ENCODE measurements at places on chromosomes 2 and 18. TPM values are rescaled to one million over a fixed set of nuclear protein-coding genes. Genes with fewer than 3 reads are reported as not detected.

GRCh38 chr2:191029280-191029950 is 15.4 kb upstream of the STAT1 start:
- H3K27ac ChIP-seq: no peak overlapping the region
- DNase-seq: no peak
- no peaks in the 10 kb centered on the region for H3K36me3 ChIP-seq
- no peaks in the 10 kb centered on the region for H3K27me3 ChIP-seq
- no peak overlapping the region for H3K4me3 ChIP-seq

DNA sequence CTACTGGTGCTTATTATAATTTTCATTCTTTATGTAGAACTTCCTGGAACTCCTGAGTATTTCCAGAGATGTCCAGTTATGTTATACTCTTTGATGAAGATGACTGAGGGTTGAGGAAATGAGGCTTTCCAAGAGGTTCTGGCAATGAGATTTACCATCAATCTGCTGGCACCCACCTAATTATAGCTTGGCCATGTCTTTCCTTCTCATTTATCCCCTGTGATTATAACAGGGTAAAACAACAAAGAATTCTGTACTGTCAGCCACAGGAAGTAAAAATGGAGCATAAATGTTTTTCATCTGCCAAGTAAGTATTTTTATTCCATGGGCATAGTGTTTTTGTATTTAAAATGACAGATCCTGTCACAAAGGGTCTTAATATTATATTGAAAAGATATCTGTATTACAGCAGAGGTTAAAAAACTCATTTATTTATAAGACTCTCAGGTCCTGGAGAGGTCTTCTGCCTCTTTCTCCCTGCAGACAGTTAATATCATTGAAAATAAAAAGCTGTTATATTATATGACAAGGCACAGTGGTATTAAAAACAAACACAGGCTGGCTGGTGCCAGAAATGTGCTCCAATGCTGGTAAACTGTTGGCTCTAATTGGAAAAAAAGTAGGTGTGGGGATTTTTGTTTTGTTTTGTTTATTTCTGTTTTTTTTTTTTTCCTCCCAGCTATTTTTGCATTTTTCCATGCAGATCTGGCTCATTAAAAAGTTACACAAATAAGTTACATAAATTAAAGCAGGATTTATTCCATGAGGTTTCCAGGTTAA is 1764.1 kb upstream of the CELF4 start:
- H3K27me3 ChIP-seq: no peaks in the 10 kb centered on the region
- no peak overlapping the region for H3K4me3 ChIP-seq
- no peaks in the 10 kb centered on the region for H3K36me3 ChIP-seq
- no peak for DNase-seq

- DNase-seq: no peak
- peak within 1 kb of the TSS; percentile 55 for H3K4me3 ChIP-seq
Observed at GRCh38 chr2:169362118-169362893, at the start of gene LRP2. Gene LRP2, minus strand, starts transcription at chr2:169362534. Its CDS starts 135 bp downstream, at chr2:169362399.

GRCh38 chr18:48186131-48186766 is 222.9 kb downstream of the ZBTB7C start:
- no peaks in the 10 kb centered on the region for H3K36me3 ChIP-seq
- H3K4me3 ChIP-seq: no peak overlapping the region
- H3K27me3 ChIP-seq: no peaks in the 10 kb centered on the region
- no peak overlapping the region for H3K27ac ChIP-seq
- H3K4me1 ChIP-seq: no peaks in the 10 kb centered on the region
- no peak for DNase-seq

- peak overlapping the region; percentile 75 for H3K4me3 ChIP-seq
- DNase-seq: peak; percentile 40
- no peaks in the 10 kb centered on the region for H3K36me3 ChIP-seq
- peak overlapping the region; percentile 81 for H3K27ac ChIP-seq
Observed at GRCh38 chr2:101149241-101150192, 1.7 kb downstream of the TBC1D8 start.

DNA sequence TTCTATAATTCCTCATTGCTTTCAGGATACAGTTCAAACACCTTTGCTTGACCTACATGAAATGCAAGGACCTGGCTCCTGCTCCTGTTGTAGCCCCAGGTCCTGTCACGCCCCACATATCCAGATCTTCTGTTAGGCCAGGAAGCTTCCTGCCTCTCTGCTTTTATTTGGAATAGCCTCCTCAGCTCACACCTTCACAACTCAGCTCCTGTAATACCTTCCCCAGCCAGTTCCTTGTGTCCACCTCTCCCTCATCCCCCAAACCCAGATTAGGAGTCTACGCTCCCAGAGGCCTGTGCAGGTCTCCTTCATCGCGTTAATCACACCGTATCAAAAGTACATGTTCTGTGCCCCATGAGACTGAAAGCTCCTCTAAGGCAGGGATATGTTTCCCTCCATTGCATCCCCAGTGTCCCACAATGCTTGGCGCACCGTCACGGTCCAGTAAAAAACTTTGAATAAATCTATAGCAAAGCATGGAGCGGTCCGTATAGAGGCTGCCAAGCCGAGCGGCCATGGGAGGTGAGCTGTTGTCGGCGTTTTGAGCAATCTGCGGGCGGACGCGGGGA is 371 bp downstream of the MDH1B start:
- H3K27me3 ChIP-seq: no peaks in the 10 kb centered on the region
- peaks cover 5% of the 10 kb centered on the region for H3K36me3 ChIP-seq
- DNase-seq: no peak
- H3K27ac ChIP-seq: peak overlapping the region; percentile 89
- peaks cover 27% of the 10 kb centered on the region for H3K4me1 ChIP-seq

DNA sequence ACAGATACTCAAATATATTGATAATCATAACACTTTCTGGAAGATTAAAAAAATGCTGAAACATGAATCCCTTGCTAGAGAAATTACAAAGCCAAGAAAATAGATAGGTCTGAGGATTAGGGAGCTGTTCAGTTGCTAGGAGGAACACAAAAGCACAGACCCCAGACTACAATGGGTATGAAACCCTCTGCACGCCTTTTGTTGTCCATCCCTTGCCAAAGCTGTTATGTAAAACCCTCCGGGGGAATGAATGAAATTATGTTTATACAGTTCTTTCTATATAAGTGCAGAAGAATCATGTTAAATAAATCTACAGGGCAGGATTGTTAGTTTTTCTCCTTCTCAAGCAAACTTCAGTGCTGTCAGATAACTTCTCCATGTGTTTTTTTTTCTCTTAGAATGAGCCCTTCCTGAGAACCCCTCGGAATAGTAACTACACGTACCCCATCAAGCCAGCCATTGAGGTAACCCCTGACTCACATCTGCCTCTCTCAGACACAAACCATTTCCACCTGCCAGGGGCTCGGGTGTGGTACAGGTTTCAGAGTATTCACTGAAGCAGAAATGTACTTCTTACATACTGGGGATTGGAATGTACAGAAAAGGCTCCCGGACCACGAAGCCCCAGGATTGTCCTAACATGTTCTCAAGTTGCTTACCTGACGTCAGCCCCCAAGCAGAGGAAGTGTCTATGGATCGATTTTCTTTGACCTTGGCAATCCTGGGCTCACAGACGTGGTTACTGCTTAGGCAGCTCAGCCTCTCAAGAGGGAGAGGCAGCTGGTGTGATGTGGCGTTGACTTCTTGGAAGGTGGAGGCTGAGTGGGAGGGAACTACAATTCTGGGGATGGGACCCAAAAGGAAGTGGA is 118.0 kb downstream of the PLB1 start:
- peaks cover 7% of the 10 kb centered on the region for H3K4me1 ChIP-seq
- no peak overlapping the region for H3K4me3 ChIP-seq
- H3K27me3 ChIP-seq: no peaks in the 10 kb centered on the region
- H3K36me3 ChIP-seq: no peaks in the 10 kb centered on the region

DNA sequence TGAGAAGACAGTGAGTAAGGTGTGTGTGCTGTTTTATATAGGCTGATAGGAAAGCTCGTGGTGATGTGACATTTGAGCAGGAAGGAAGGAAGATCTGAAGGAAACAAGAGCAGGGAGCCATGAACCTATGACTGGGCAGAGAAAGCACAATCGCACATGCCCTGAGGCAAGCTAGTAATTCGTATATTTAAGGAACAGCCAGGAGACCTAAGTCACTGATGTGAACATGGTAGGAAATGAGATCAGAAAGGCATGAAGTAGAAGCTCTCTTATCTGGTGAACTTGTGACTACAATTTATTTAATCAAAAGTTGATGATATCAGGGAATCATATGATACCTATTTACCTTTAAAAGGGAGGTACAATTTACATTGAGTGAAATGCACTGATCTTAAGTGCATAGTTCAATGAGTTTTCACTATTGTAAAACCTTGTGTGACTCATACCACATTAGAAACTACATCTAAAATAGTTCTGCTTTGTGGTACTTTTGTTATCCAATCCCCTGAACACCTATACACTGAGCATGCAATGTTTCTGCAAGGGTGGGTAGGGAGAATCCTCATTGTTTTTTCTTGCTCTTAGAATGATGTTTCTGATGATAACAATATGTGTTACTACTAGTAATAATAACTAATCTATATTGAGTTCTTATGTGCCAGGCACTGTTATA is 67.5 kb downstream of the GALNT13 start:
- H3K4me3 ChIP-seq: no peak overlapping the region
- no peaks in the 10 kb centered on the region for H3K4me1 ChIP-seq
- DNase-seq: no peak
- H3K27ac ChIP-seq: no peak overlapping the region
- H3K36me3 ChIP-seq: no peaks in the 10 kb centered on the region

DNA sequence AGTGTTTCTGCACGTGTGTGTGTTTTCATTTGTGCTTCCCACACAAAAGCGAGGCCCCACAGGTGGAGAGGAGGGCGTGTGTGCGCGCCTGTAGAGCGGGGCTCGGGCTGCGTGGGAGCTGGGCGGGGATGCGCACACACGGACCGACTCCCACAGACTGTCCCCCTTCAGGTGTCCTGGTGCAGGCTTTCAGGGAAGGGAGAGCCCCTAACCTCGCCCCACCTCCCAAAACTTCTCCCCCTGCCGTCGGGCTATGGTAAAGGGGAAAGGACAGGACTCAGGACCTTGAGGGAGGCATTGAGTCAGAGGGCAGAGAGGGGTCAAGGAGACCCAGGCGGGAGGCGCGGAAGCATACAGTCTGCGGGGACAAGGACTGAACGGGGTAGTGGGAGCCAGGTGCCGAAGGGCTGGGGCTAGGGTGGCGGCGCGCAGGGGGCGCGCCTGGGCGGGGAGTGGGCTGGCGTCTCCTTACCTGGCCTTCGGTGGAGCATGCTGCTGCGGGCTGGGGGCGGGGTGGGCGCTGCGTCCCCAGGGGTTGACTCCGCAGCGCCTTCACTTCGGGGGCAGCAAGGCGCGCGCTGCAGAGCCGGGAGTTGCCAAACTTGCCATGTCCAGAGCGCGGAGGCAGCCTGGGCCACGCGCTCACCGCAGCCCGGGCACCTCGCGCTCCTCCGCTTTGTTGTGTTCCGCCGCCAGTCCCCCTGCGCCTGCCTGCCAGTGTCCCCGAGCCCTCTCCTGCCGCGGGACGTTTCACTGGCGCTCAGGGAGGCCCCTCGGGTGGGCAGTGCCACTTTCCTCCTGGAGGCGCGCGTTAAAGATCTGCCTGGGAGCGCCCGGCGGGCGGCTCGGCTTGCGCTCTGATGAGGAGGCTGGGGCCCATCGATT is 302.0 kb downstream of the NCKAP5 start:
- peak; percentile 27 for DNase-seq
- peaks cover 23% of the 10 kb centered on the region for H3K27me3 ChIP-seq
- H3K27ac ChIP-seq: peak overlapping the region; percentile 54
- H3K4me1 ChIP-seq: peaks cover 27% of the 10 kb centered on the region
- no peaks in the 10 kb centered on the region for H3K36me3 ChIP-seq
- peak overlapping the region; percentile 55 for H3K4me3 ChIP-seq

DNA sequence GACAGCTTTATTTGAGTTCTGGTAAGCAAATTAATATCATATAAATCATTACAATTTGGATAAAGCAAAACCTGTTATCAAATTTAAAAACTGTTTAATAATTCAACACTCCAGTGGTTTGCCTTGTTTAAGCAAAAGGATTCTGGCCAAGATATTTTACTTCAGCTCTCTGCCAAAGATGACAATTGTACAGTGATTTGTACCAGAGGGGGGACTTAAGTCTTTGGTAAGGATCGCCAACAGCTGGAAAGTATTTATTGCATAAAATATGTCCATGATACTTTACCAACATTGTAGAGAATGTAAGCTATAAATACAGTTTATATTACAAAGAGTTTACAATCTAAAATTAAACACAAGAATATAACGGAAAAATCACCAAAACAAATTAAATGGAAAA is 13.8 kb downstream of the PREPL start:
- peaks cover 32% of the 10 kb centered on the region for H3K36me3 ChIP-seq
- H3K27ac ChIP-seq: no peak overlapping the region
- H3K4me1 ChIP-seq: no peaks in the 10 kb centered on the region
- no peak overlapping the region for H3K4me3 ChIP-seq
- DNase-seq: no peak
- no peaks in the 10 kb centered on the region for H3K27me3 ChIP-seq

DNA sequence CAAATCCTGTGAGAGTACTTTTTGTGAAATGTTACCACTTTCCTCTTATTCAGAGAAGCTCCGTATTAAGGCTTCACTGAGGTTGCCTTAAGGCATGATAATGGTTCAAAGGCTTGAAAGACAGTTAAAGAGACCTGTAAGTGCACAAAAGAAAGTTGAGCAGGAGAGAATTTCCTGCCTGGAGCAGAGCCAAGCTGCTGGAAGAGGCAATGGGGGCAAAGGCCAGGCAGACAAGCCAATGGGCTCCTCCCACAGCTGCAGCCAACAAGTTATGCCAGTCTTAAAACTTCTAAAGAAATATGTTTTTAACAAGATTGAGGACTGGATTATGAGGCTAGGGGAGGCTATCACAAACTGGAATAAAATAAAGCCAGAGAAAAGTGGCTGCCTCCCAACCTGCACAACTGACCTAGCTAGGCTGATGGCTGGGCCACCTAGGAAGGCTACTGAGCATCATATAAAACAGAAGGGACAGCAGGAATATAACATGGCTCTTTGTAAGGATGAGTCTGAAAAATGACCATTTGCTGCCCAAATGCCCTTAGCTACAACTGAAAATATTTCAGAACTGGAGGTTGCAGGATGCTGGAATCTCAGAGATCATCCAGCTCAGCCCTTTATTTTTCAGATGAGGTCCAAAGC is 2.1 kb downstream of the IL1B start:
- peaks cover 6% of the 10 kb centered on the region for H3K36me3 ChIP-seq
- no peaks in the 10 kb centered on the region for H3K27me3 ChIP-seq
- DNase-seq: peak; percentile 66
- H3K4me3 ChIP-seq: no peak overlapping the region
- no peaks in the 10 kb centered on the region for H3K4me1 ChIP-seq

- peaks cover 13% of the 10 kb centered on the region for H3K4me1 ChIP-seq
- no peaks in the 10 kb centered on the region for H3K27me3 ChIP-seq
- DNase-seq: no peak
- H3K36me3 ChIP-seq: no peaks in the 10 kb centered on the region
- no peak overlapping the region for H3K4me3 ChIP-seq
- H3K27ac ChIP-seq: no peak overlapping the region
Observed at GRCh38 chr2:158841850-158842249, 46.7 kb downstream of the DAPL1 start.

GRCh38 chr2:148930046-148930775 is 55.2 kb downstream of the KIF5C start:
- peak; percentile 16 for DNase-seq
- H3K36me3 ChIP-seq: no peaks in the 10 kb centered on the region
- H3K4me1 ChIP-seq: no peaks in the 10 kb centered on the region
- H3K27me3 ChIP-seq: no peaks in the 10 kb centered on the region

Gene DSG3
- not detected for total RNA-seq

Gene STON1
- 12.7 TPM for total RNA-seq

All from stomach (tissue), 19 donors.